ENCODE measurements at places on chromosomes 6 and 20.

- no peak for DNase-seq
Measured at GRCh38 chr6:137723273-137724017, 143.6 kb upstream of the TNFAIP3 start.

GRCh38 chr6:24107294-24107693 is 18.7 kb upstream of the NRSN1 start:
- no peak for DNase-seq

GRCh38 chr20:61850457-61850856 is 215.2 kb downstream of the TAF4 start:
- DNase-seq = no peak

GRCh38 chr6:86682297-86682696 is 255.0 kb upstream of the HTR1E start:
- DNase-seq = no peak

- DNase-seq = no peak
Measured at GRCh38 chr20:47727170-47727880, 58.0 kb downstream of the SULF2 start.

DNA sequence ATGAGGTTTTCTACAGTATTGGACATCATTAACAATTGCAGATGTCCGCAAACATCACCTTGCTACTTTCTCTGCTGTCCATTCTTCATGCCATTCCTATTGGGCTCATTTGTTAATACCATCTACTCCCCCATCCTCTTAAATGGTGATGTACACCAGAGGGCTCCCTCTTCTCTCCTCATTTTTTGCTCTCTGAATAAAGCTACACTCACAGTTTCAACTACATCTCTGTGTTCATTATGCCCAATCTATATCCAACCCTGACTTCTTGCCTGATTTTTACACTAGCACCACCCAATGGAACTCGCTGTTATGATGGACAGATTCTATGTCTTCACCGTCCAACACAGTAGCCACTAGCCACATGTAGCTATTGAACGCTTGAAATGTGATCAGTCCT is 288.1 kb upstream of the ID4 start:
- DNase-seq = no peak

All from D721Med (cell line).